ENCODE measurements at places on chromosomes 7 and 10.
A peak's percentile ranks its signal among the peaks of the same experiment; 100 is the strongest.

GRCh38 chr10:7483848-7484247, 73.0 kb upstream of the SFMBT2 start:
- no peak for DNase-seq

- DNase-seq = no peak
These were observed 354.1 kb downstream of the ANKRD30A start for GRCh38 chr10:37479469-37479868.

- peak; percentile 33 for DNase-seq
These were observed 683 bp downstream of the CHAT start for GRCh38 chr10:49614242-49615198.

DNA sequence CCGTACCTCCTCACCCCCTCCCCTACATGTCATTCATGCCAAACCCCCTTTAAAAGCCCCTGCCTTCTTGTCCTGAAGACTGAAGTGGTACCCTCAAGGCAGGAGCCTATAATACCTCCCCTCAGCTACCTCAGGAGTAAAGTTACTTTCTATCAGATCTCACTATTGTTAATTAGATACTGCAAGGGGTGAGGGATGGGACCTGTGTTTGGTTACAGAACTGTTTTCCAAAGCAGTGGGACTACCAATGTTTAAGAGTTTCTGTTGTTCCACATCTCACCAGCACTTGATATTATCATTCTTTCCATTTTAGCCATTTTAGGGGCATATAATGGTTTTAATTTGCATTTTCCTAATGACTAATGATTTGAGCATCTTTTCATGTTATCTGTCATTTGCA, 196.8 kb upstream of the LRRN3 start:
- no peak for DNase-seq

DNA sequence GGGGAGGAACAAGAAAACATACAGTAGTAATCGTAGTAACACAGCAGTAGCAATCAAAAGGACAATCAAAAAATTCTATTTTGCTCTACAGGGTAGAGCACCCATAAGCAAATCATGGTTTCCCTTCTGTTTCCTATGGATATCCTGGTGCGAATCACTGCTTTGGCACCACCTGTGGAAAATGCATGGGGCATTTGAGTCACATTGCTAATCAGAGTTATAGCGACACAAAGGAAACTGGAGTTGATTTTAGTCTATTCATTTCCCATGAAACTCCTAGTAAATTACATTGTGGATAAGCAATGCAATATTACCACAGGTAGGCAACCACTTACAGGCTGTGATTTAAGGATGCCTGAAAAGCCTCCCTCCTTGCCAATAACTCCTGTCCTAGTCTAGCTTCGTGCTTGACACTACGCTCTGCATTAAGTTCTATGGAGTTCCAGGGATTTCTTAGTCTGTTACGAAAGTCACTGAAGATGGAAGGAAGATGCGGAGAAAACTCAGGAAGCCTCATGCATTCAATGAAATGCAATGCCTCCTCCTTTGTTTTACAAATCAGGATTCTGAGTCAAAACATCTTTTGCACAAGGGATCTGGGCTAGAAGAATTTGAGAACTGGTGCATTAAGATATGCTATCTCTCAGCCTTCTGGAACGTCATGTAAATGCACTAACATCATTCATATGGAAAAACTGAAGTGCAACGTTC, 188.4 kb downstream of the DGKI start:
- DNase-seq = no peak

GRCh38 chr7:135650831-135651573, 11.3 kb upstream of the STMP1 start:
- DNase-seq = no peak

GRCh38 chr7:97506728-97507127, 225.2 kb upstream of the TAC1 start:
- no peak for DNase-seq

DNA sequence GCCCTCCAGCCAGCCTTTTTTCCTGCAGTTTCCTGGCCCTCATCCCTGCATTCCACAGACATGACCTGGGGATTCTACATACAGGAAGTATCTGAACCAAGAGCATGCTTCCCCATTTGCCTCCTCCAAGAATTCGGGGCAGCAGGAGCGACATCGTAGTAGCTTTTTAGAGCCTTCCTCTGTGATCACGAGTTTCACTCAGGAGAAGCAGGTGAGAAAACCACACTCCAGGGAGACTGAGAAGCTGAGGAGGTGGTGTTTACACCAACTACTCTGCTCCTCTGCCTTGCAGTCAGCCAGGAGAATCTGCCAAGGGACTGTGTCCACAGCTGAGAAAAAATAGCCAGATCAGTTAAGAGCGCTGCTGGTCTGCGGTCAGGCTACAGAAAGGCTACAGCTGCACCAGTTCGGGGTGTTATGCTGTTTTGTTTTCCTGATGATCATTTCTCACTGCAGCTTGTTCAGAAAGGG, 54.1 kb downstream of the HSPA12A start:
- no peak for DNase-seq

- DNase-seq = peak; percentile 96
These were observed 109.5 kb upstream of the TMEM72 start for GRCh38 chr10:44801383-44802327.

DNA sequence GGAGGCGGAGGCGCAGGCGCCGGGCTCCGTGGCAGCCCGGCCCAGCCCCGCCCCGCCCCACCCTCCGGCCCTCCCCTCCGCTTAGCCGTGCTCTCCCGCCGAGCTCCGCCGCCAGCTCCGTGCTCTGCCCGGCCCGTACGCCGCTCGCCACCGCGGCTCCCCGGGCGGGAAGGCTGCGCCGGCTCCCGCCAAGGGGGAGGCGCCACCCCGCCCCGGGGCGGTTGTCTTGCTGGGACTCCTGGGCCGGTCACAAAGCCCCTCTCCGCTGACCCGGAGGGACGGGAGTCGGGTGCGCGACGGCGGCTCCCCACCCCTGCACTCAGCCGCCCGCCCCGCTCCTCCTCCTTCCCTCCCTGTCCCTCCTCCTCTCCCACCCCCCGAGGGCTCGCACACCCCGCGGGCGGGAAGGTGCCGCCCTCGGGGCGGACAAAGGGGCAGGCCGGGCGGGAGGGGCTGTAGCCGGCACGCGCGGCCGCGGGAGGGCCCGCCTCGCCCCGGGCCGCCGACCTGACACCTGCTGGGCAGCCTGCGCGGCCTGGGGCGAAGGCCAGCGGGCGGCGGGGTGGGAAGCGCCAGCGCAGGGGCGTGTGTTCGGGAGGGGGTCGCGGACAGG, 11.5 kb upstream of the SP8 start:
- DNase-seq = peak; percentile 73

- DNase-seq = no peak
These were observed 9.9 kb downstream of the TWIST1 start for GRCh38 chr7:19107356-19108146.

GRCh38 chr7:82029236-82029913, 259.5 kb upstream of the HGF start:
- no peak for DNase-seq

- no peak for DNase-seq
These were observed 13.6 kb downstream of the TBATA start for GRCh38 chr10:70771311-70772194.

DNA sequence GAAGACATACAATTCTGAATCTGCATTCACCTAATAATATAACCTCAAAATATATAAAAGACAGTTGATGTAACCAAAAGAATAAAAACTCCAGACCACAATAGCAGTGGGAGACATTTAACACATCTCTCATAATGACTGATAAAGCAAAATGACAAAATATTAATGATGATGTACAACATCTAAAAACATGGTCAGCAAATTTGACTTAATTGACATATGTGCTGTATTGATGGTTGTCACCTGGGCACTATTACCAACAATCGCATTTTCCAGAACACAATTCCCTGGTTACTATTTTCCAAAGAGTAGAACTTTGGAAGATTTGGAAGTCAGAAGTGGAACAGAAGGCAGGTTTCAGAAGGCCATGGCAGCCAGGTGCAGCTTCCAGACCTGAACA, 899.5 kb upstream of the CELF2 start:
- no peak for DNase-seq

DNA sequence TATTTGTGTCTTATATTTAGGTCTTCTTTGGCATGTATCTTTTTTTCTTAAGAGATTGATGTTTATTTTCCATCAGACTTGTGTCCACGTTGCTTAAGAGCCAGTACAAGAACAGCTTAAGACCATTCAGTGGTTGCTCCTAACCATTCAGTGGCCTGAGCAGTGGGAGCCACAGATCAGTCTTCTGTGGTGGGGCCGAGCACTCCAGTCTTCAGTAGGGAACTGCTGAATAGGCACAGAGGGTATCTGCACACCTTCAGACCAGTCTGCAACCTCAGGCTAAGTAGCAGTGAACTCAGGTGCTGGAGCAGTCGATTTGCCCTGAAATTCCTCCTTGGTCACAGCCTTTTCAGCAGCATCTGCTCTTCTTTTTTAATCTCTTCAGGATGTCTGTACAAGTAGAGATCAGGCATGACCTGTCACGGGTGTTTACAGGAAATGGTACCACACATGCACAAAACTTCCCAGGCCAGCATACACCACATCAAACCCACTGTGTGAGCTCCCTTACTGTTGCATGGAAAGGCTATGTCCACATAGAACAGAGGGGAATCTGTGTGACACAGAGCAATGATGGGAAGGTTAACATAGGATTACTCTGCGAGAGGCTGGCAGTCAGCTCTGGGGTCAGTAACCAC, 51.5 kb downstream of the FAM107B start:
- DNase-seq = no peak

DNA sequence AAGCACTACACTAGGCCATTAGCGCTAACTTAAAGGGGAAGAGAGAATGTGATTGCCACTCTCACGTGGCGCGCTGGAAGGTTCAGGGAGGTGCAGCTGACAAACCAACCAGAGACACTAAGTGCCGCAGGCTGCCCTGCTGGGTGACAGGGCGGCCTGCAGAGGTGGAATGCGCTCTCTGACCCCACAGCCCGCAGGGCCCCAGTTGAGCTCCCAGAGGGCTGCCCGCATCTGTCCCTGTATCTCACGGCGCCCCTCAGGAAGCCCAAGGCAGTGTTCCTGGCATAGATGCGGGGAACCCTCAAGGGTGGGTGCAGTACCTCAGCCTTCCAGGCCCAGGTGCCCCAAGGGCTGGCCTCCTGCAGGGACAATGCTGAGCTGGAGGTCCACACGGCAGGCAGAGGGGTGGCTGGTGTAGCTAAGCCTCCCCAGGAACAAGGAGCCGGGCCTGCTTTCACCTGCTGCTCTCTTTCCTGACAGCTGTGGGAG, 66.6 kb downstream of the CALML3 start:
- no peak for DNase-seq

DNA sequence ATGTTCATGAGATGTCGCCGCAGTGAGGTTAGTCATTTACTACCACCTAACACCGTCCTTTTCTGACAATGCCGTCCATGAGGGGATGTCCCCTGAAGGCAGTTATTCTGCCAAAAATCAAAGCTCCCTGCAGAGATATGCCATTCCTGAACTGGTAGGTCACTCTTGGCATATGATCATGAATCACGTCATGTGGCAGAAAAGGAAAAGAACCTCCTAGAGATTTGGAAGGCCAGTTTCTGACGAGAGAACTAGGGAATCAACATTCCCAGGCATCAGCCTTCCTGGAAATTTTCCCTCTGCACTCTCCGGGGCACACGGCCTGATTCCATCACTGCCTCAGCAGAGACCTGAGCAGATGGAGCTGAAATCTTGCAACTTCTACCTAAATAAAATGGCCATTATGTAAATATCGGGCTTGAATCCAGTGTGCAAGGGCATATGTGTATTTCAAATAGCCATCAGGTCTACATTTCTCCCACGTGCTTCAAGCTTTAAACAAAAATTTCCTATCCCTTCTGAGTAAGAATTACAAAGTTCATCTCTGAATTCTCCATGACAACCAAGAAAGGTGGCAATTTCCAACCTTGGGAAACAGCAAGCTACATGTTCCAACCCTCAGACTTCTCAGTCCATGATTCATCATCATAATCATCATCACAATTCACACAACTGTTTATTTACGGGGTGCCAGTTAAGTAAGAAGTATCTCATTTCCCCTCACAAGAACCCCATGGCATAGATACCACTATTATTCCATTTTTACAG, 46.5 kb downstream of the AMPH start:
- no peak for DNase-seq

GRCh38 chr7:35576031-35576573, 118.8 kb downstream of the HERPUD2 start:
- no peak for DNase-seq

DNA sequence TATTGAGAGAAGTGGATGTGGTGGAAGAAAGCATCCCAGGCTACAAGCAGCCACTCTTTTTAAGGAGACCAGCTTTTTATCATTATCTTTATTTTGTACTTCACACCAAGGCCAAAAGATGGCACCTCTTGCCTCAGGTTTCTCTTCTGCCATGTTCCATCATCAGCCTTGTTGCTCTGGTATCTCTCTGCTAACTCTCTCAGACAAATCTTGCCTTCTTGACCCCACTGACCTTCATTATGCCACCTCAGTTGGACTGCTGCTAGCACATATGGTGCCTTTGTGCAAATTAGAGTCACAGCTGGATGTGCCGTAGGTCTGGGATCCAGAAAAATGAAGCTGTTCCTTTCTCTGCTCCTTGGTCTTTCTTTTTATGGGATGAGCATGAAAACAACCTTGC, 47.1 kb upstream of the DYNC1I1 start:
- DNase-seq = no peak

DNA sequence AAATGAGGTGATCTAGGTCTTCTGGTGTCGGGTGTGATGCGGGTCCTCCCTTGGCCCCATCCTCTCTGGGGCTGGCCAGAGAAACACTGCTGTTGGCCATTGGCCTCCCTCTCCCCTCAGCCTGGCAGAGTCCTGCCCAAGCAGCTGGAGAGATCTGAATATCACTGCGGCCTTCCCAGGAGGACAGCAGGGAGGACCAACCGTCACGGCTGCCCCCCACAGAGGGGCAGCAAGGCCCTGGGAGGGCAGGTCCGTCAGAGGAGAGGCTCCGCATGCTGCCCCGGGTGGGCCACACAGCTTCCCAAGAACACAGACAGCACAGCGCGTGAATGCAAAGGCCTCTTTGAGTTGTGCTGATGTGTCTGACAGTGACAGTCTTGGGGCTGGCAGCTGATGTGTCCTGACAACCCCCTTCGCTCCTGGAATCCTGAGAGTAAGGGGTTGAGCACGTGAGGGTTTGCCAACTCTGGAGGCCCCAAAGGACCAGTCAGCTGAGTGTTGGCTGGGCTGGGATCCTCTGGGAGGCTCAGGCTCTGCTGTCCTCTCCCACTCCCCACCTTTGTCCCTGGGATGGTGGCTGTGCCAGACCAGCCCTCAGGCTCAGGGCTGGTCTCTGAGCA, 132.5 kb upstream of the UNC5B start:
- DNase-seq = no peak

- no peak for DNase-seq
These were observed 408.4 kb downstream of the SUGCT start for GRCh38 chr7:40542982-40543741.

- no peak for DNase-seq
These were observed 48.9 kb upstream of the DUSP5 start for GRCh38 chr10:110448682-110449418.

DNA sequence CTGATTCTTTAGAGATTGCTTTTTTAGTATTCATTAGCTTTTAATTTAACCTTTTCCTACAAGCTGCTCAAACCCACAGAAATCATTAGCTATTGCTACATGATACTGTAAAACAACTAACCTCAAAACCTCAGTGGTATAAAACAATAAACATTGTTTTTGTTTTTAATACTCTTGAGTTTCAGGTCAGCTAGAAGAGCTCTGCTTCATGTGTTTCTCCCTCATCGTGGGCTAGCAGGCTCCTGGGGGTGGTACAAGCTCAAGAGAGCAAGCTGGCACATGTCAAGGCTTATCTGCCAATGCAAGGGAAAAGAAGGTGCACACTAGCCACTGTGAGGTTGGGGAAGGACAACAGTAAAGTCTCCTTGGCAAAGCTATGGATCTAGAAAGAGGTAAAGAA, 232.9 kb upstream of the PHF14 start:
- no peak for DNase-seq

GRCh38 chr7:106166651-106167342, 54.7 kb upstream of the SYPL1 start:
- DNase-seq = no peak

Measured in right lobe of liver (tissue), 6 donors.